Cerebellar cortex (tissue), 1 donor: ENCODE measurements at places on chromosomes 5 and 9.
A peak's percentile ranks its signal among the peaks of the same experiment; 100 is the strongest.

- DNase-seq: no peak
Measured at GRCh38 chr5:147507480-147508126, 2.3 kb downstream of the DPYSL3 start.

- DNase-seq: no peak
Measured at GRCh38 chr5:90390326-90390725, 19.2 kb downstream of the CETN3 start.

DNA sequence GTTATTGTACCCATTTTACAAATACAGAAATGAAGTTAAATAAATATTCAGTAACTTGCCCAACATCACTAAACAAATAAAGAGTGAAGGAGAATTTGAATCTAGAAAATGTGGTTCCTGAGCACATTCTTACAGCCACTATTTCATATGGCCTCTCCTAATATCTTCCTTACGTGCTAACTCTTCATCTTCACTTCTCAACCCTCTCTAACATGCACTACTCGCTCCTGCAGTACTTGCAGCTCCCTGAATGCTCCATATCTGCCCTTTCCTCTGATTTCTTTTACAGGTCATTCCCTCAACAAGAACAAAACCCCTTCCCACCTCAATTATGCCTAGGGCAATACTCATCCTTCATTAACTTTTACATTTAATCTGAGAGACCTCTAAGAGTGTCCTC lies 711.5 kb downstream of the CETN3 start:
- no peak for DNase-seq

- no peak for DNase-seq
Measured at GRCh38 chr5:58011301-58011700, 448.6 kb downstream of the PLK2 start.

DNA sequence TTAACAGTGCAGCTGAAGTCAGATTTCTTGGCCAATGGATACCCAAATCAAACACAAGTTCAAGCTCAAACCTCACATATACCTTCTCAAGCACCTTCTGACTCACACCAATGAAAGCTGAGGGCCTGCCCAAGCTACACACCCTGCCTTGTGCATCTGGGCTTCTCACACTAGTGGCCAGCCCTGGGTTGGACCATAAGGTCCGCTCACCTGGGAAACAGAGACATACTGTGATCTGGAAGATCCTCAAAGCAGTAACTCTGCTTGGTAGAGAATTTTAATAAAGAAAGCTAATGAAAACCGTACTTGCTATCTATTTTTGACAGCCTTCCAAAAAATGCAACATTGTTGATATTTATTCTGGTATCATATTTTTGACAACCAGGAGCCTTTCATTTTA lies 7.4 kb upstream of the TRPM3 start:
- DNase-seq: peak; percentile 75

- DNase-seq: no peak
Measured at GRCh38 chr9:122552812-122553211, at the start of gene OR1N2. TSS of gene OR1N2 (plus strand) at chr9:122553112. CDS start at chr9:122553212, 100 bp downstream.

DNA sequence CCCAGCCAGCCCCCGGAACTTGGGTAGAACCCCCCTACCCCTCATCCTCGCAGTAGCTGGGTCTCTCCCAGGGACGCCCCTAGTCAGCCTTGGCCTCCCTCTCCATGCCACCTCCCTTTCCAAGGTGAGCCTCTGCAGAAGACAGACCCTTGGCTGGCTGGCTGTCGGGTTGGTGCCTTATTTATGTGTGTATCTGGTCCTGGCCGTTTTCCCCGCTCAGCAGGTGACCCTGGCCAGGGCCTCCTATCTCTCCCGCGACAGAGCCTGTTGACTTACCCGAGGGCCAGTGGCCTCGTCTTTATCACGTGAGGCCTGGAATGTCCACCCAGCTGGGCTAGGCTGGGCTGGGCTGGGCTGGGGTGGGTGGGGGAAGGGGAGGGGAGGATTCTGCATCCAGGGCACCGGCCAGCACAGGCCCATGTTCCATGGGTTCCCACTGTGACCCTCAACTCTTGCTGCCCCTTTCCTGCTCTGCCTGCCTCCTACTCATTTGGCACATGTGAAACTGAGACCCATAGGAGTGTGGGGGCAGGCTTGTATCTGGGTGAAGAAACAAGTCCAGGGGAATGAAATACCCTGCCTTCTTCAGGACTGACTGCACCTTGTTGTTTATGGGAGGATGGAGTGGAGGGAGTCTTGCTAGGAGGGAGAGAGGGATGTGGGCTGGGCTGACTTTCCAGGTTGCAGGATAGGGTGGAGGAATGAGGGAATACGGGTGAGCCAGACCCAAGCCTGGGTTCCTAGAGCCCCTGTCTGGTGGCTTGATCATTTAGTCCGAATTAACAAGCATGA lies 3.1 kb downstream of the CXXC5 start:
- peak; percentile 91 for DNase-seq

DNA sequence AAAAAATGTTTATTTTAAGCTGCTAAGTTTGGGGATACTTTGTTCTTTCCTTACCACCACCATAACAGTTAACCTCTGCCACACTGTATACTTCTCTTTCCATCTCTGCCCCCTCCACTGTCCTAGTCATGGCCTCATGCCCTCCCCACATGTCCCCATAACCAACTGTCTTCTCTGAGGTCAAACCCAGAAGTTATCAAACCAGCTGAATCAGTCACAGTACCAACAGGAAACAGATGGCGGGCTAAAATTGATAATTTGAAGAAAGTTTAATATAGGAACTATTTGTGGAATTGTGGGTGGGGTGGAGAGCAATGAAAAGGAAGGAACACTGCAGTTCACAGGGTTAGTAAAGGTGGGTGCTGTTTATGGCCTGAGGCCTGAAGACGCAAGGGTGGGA lies 5.7 kb upstream of the DCTN4 start:
- no peak for DNase-seq

GRCh38 chr9:127846443-127847177 lies 7.8 kb downstream of the ENG start:
- DNase-seq: peak; percentile 40

- DNase-seq: no peak
Measured at GRCh38 chr5:10214041-10214440, 35.6 kb downstream of the ATPSCKMT start.

GRCh38 chr5:142245786-142246185 lies 79.0 kb downstream of the SPRY4 start:
- DNase-seq: no peak

DNA sequence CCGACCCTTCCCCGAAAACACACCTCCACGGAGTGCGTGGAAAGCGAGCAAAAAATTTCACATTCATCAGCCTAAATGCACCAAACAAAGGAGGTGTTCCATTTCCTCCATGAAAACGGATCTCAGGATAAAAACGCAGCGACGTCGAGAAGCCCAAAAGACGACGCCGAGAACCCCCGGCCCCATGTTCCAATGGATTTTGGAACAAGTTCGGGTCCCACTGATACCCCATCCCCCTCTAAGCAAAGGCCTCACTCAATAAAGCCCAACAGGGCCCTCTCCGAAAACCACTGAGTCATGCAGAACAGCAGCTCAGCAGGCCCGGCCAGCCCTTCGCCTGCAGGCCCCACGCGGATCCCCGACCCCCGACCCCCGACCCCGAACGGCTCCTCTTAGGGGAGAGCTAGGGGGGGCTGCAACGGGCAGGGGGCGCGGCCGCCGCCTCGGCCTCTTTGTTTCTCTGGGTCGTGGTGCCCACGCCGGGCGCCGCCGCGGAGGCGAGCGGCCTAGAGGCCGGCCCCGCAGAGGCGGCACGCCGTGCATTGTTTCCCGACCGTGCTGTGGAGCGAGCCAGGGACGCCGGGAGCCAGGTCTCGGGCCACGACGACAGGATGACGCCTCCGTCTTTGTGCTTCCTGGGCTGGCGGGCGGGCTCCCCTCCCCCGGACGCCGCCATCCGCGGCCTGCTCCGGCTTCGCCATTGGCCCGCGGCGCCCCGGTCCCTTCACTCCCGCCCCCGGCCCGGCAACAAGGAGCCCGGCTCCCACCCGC lies 915 bp downstream of the ZFAND5 start:
- DNase-seq: peak; percentile 32

DNA sequence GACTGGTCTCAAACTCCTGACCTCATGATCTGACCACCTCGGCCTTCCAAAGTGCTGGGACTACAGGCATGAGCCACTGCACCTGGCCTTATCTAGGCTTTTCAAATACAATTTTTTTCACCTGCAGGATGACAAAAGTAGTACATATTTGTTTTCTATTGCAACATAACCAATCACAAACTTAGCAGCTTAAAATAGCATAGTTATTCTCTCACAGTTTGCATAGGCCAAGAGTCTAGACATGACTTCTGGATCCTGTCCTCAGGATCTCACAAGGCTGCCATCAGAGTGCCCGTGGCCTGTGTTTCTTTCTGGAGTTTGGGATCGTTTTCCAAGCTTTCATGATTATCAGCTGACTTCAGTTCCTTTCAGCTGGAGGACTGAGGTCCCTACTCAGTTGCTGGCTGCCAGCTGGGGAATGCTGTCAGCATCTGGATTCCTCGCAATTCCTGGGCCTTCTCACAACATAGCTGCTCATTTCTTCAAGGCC lies 348.9 kb downstream of the ARHGEF28 start:
- DNase-seq: no peak

GRCh38 chr9:9919174-9919775 lies 693.5 kb downstream of the PTPRD start:
- no peak for DNase-seq

DNA sequence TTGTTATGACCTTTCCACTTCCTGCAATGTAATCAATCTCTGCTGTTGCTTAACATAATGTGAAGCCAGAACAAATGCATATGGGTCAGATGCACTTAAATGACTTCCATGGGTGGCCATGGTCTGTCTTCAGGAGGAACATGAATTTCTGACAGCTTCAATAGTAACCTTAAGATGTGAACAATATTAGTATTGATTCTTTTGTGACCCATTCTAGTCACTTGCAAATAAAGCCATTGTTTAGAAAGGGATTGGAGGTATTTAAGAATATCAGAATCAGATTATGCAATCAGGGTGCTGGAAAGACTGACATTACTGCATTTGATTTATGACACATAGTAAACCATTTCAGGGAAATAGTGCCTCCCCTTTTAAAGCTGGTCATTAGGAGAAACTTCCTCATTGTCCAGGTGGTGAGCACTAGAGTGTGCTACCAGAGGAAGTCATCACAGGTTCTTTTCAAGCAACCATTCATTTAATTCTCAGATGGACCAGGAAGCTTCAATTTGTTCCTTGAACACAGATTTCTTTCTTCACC lies 32.1 kb downstream of the GRIN3A start:
- DNase-seq: no peak

GRCh38 chr9:18012170-18012569 lies 433.3 kb downstream of the SH3GL2 start:
- no peak for DNase-seq

DNA sequence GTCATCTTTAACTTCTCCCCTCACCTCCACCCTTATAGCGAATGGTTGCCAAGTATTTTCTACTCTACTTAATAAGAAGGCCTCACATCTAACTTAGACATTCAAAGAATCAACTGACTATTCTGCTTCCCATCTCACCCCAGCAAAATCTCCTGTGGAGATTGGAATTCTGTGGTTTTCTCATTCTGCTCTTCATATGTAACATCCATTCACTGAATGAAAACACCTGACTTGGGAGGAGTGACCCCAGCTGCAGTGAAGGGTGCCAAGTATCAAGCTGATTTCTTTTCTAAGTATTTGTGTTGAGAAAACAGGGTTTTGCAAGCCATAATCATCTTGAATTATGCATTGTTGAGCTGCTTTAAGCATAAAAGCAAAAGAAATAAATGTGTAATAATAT lies 42.5 kb upstream of the TAF1L start:
- no peak for DNase-seq

GRCh38 chr9:25677301-25678146 lies 720 bp downstream of the TUSC1 start:
- DNase-seq: peak; percentile 58

DNA sequence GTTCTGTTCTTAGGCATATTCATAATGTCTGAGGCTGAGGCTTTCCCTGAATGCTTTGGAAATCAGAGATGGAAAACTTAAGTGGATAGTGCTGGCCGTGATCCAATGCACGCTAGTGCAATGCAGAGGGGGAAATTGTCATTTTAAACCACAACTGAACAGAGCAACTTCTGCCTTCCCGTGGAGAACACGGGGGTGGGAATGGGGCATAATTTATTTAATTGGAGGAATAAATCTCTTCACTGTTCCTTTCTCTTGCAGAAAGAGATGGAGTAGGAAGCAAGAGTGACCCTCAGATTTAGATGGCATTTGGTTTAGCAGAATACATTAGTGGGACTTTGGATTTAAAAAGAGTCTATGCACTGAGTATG lies 22.9 kb upstream of the NREP start:
- DNase-seq: no peak

- DNase-seq: no peak
Measured at GRCh38 chr9:68728731-68729130, 23.7 kb downstream of the PIP5K1B start.

GRCh38 chr9:135281791-135282737 lies 194.6 kb downstream of the OLFM1 start:
- peak; percentile 87 for DNase-seq

DNA sequence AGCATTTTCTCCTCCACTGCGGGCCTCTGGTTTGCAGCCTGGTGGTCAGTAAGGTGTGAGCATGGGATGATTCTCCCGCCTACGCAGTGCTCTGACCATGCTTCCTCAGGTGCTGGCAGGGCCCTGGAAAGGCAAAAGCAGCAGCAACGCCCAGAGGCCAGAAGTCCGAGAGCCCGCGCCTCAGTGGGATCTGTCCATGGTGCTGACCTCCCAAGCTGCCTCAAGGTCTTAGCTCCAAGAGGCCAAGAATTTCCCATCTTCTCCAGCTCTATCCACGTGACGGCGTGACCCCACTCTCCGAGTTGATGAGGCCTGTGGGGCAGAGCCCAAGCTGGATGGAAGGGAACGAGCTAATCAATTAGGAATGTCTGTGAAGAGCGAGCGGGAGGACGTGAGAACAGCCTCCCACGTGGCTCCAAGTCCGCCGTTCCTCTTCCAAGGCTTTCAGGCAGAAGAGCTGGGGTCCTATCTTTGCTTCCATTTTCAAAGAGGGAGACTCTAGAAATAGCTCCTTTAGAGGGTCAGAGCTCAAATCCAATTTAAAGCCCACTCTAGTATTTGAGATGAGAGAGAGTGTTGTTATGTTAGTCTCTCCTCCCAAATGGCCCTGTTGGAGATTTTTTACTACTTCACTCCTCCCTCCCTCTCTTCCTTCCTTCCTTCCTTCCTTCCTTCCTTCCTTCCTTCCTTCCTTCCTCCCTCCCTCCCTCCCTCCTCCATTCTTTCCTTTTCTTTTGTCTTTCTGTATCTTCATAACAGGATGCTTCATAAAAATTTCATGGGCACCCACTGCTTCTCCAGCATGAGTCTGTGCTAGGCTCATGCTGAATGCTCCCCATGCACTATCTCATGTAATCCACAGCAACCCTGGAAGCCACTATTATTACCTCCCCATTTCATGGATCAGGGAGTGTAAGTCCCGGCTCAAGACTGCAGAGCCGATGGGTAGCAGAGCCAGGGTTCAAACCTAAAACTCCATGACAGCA lies 69.3 kb downstream of the OLFM1 start:
- DNase-seq: no peak

- DNase-seq: no peak
Measured at GRCh38 chr5:103607346-103607745, 44.8 kb upstream of the NUDT12 start.

GRCh38 chr9:127497656-127498290 lies 46.5 kb downstream of the LRSAM1 start:
- no peak for DNase-seq

- DNase-seq: no peak
Measured at GRCh38 chr9:23823986-23824829, 1.8 kb downstream of the ELAVL2 start.
